ENCODE measurements at places on chromosomes 5 and 9.

- no peak for DNase-seq
Observed at GRCh38 chr9:92612292-92612691, 57.6 kb downstream of the IPPK start.

DNA sequence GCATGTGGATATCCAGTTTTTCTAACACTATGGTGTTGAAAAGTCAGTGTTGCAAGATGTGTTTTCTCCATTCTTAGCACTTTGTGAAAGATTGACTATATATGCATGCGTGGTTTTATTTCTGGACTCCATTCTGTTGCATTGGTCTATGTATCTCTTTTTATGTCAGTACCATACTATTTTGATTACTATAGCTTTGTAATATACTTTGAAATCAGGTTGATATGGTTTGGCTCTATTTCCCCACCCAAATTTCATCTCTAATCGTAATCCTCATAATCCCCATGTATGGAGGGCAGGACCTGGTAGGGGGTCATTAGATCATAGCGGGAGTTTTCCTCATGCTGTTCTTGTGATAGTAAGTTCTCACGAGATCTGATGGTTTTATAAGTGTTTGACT lies 6.5 kb downstream of the RIC1 start:
- no peak for DNase-seq

GRCh38 chr9:129826344-129826743 lies 2.4 kb upstream of the TOR1A start:
- no peak for DNase-seq

- DNase-seq, result no peak
Observed at GRCh38 chr9:121222524-121223171, 21.0 kb upstream of the RAB14 start.

DNA sequence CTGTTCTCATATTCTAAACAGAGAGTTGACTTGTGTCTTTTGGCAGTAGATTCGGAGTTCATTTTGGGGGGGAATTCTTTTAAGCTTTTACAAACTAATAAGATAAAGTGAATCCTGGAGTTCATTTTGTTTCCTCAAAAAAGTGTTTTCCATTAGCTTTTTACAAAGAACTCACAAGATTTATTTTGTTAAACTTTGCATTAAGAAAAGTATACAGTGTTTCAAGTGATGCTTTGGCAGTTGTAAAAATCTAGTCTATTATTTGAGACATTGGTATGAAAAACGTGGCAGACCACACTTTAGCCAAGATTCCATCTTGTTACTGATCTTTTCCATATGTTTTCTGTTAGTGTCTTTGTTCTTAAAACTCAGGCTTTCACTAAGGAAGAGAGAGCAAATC lies 1.2 kb upstream of the OMD start:
- peak; percentile 37 for DNase-seq

GRCh38 chr5:54195701-54196100 lies 114.7 kb downstream of the ARL15 start:
- no peak for DNase-seq

DNA sequence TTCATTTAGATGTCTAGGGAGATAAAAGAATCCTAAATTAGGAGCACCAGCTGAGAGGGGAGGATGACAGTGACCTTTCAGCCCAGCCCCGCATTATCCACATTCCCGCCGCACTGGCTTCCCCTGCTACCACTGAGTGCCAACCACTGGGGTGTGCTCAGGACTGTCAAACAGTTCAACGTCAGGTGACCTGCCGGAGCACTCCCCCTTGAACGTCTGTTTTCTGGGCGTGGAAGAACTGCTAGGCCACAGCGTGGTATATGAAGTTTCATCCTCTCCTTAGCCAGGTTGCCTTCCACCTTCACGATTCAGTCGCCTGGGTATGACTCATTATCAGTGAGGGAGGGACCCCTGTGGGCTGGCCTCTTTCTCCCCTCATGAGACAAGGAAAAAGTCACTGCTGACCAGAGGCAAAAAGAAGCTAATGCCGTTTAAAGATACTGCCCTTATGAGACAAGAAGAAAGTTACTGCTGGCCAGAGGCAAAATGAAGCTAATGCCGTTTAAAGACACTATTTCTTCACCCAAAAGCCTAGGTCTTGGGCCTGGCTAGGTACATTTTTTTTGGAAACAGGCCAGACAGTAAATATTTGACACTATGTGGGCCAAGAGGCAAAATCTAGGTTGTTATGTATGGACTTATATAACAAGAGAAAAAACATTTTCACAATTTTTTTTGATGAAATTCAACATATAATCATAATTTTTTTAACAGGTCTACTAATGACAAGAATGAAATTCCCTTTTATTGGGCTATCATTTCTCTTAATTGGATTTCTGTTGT lies 4.6 kb downstream of the NMRK1 start:
- no peak for DNase-seq

- no peak for DNase-seq
Observed at GRCh38 chr5:133825631-133826289, 142.7 kb downstream of the C5orf15 start.

DNA sequence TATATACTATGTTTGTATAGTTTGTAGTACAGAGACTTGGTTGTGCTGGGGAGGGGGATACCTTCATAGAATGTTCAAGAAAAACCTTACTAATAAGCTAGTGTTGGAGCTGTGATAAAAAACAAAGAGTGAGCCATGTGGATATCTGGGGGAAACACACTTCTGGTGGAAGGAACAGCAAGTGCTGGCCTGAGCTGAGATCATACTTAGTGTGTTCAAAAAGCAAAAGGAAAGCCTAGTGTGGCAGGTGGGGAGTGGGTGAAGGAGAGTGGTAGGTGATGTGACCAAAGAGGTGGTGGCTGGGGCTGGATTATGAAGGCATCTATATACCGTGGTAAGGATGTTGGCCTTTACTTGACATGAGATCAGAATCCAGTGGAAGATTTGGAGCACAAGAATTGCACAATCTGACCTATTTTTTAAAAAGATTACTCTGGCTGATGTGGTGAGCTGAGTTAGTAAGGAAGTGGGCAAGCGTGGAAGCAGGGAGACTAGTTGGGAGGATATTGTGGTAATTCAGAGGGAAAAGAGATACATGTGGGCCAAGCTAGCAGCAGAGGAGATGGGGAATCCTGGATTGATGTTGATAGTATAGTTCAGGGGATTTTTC lies 26.6 kb downstream of the PALM2AKAP2 start:
- no peak for DNase-seq

DNA sequence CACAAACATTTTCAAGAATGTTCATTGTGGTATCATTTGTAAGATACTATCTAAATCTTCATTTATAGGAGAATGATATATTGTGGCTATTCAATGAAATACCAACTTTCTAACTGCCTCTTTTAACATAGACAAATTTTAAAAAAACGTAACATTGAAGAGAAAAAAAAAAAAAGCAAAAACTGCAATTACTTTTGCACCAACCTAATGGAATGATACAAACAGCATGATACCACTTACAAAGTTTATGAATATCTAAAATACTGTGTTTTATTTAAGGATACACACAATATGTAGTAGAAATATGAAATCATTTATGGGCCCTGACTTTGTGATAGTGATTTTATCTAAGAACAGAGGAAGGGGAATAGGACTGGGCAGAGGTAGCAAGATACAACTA lies 24.1 kb downstream of the PSMD5 start:
- no peak for DNase-seq

GRCh38 chr9:96085491-96086143 lies 210.1 kb downstream of the ERCC6L2 start:
- no peak for DNase-seq

- DNase-seq, result no peak
Observed at GRCh38 chr5:112883192-112883591, 22.1 kb downstream of the SRP19 start.

Data from GM04503 (cell line).